ENCODE measurements at places on chromosomes 11 and 22.

DNA sequence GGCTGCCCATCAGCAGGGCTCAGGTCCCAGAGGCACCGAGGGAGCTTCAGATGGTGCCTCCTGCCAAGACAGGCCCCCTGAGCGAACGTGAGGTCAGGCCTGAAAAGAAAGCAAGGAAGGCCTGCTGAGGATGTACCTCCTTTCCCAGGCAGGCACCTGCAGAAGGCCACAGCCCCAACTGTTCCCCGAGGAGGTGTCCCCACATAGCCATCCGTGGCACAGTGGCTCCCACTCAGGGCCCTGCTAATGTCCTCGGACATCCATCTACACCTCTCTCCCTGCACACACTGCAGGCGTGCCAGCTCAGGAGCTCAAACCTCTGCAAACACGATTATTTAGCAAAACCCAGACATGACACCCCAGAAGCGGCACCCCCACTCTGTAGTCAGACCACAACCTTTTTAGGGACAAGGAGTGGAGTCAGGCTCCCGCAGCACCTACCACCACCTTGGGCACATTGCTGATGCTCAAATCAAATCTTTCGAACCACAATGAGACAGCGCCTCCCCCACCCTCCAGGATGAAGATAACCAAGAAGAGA is 36.9 kb downstream of the SHANK2 start:
- DNase-seq = no peak

GRCh38 chr22:17639247-17639741 is 737 bp downstream of the BCL2L13 start:
- DNase-seq = peak; percentile 71

GRCh38 chr11:58133309-58134076 is 8.2 kb upstream of the OR9I1 start:
- DNase-seq = no peak

DNA sequence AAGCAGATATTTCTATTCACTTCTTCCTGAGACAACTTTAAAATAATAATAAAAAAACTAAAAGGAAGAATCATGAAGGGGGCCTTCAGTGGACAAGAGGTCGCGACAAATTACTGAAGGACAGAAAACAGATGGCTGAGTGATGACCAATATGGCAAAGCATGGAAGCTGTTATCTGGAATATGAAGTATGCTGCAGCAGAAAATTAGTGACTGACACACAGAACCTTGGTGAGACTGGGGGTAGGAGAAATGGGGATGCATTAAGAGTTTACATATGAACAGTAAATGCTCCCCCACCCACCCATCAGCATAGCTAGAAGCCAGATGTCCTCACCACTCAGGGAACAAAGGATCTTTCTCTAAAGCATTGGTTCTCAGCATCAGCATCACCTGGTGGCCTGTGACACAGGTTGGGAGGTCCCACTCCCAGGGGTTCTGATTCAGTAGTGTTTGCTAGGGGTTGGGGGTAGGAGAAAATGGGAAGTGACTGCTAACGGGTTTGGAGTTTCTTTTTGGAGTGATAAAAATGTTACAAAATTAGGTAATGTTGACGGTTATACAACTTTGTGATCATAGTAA is 59.7 kb downstream of the NARS2 start:
- DNase-seq = no peak

DNA sequence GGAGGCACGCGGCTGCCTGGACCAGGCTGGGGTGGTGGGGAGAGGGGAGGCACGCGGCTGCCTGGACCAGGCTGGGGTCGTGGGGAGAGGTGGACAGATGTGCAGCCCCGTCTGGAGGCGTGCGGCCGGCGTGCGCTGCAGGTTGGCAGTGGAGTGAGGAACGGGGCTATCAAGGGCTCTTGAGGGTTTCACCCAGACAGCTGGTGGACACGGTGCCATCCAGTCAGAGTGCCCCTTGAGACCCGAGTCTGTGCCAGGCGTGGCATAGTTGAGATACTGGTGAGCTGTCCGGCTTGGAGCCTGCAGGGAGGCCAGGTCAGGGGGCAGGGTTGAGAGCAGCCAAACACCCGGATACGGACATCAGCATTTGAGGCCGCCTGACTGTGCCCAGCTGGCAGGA is 1.5 kb upstream of the GRAMD4 start:
- DNase-seq = no peak

DNA sequence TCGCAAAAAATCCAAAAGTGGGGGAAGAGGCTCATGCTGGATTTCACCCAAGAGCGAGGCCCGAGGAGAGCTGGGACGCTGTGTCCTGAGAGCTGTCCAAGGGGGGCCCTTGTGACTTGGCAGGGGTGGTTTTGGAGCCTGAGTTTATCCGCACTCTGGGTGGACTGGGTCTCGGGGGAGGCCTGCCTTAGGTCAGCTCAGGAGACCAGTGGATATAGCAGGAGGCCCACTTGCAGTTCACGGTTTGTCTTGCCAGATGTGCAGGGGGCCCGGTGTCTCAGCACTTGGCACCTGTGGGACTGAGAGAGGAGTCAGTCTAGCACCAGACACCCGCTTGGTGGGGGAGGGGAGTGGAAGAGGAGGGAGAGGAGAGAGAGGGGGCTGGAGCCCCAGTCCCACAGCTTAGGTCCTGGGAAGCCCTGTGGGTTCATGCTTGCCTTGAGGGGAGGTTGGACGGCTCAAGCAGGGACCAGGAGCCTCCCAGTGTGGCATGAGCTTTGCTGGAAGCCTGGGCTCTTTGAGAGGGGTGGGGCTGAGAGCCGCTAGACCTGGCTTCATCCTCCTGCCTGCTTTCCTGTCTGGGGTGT is 33.4 kb downstream of the PARVB start:
- DNase-seq = no peak

GRCh38 chr11:131691181-131692041 is 321.0 kb downstream of the NTM start:
- peak; percentile 69 for DNase-seq

GRCh38 chr11:12125609-12126149 is 15.3 kb downstream of the MICAL2 start:
- no peak for DNase-seq

DNA sequence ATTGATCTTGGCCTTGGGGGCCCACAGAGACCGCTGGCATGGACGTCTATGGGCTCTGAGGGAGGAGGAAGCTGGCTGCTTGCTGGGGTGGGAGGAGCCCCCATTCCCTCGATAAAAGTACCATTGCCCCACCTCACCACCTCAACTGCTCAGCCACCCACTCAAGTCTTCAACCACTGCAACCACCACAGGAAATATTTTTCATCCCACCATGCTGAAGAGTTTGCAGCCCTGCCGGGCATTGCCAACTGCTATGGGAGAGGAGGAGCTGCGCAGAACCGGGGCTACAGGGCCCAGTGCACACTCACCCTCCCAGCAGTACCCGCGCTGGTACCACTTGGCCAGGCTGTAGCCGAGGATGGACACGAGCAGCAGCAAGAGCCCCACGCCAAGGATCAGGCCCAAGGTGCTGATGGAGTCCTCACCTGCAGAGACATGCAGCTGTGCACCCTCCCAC is 29.2 kb downstream of the IL10RA start:
- DNase-seq = no peak

All from GM13976 (cell line).